ENCODE measurements at places on chromosomes 12 and 14. TPM values are rescaled to one million over a fixed set of nuclear protein-coding genes. Genes with fewer than 3 reads are reported as not detected.

DNA sequence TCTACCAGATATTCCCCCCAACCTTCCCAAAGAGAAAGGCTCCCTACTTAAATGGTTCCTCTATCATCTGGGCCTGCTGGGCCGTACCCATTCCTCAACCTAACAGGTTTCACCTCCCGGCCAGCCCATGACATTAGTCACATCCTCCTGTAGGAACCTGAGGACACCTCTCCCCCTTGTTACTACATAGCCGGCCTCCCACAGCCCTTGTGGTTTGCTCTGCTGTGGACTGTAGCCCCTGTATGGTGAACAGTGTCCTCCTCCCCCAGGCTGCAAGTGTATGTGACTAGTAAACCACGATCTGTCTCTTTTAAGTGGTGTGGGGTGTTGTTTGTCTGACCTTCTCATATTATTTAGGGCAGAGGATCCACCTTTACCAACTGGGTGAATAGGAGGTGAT, 371.7 kb downstream of the RGS6 start:
- DNase-seq, result no peak

- peak; percentile 60 for DNase-seq
Measured at GRCh38 chr12:19739195-19739776, 300.0 kb downstream of the AEBP2 start.

DNA sequence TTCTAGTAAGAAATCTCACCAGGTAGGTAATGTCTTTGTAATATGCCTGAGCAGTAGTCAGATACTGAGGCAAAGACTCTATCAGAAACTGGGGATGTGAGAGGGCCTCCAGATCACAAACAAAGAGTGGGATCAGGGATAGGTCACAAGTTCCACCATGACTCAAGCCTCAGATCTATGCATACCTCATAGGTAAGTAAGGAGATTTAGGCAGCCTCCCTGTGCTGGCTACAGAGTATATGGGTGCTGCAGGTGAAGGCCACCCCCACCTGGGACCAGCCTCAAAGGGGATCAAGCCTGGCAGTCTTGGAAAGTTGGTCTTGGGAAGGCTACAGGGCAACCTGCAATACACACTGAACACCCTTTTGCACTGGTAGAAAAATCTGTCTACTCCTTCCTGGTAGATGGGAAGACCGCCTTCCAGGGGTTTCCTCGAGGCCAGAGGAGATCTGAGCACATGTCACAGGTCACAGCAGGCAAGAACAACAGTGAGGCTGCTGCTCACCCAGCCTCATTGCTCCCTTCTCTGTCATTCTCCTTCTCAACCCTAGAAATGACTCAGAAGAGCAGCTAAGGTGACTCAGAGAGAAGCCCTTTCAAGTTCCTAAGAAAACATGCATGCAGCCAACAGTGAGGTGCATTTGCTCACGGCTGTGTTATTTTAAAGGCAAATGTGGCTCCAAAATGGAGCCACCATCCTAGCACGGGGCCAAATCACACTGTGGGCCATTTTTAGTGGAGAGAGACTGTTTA, 143.4 kb upstream of the CDKN3 start:
- DNase-seq, result peak; percentile 94

DNA sequence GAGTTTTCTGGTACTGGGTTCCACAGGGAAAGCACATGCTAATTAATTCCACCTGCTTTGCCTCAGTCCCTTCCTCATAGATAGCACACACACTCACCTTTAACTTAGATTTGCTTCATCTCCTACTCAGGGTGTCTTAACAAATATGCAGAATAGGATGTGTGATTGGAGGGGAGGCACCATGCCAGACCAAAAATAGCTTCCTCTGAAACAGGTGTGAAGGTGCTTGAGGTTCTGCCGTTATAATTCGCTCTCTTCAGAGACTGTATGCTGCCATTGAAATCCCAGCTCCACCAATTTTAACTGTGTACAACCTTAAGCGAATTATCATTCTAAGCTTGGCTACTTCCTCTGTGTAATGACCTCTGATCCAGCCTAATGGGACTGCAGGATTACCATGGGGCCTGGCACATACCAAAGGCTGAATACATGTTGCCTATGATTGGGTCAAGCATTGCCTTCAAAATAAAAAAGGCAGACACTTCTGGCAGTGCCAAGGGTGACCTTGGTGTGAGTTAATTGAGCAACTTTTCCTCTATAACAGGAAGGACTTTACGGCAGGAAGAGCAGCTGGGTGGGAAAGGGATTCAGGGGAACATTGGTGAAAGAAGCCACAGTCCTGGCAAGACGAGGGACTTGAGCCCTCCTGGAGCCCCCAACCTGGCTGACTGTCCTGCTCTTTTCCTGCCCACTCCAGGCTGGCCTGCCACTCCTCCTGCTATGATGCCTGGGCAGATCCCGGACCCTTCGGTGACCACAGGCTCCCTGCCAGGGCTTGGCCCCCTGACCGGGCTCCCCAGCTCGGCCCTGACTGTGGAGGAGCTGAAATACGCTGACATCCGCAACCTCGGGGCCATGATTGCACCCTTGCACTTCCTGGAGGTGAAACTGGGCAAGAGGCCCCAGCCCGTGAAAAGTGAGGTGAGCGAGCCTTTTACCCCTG, 9.7 kb downstream of the JDP2 start:
- no peak for DNase-seq

- DNase-seq, result no peak
Measured at GRCh38 chr12:94025068-94025467, 123.3 kb upstream of the PLXNC1 start.

DNA sequence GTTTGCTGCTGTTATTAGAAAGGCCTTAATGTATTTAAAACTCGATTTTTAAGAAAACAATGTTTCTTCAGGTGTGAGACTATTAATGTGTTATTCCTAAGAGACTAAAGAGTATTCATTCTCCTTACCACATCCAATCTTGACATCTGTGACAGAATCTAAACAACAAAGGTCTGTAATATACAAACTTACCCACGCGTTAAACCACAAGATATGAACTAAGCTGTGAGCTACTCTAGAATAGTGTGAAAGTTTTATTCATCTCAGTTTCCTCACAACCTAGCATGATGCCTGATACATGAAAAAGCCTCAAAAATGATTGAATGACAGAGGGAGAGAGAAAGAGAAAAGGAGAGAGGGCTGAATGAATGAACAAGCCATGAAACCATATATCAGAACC, 117.3 kb upstream of the COCH start:
- DNase-seq, result no peak

DNA sequence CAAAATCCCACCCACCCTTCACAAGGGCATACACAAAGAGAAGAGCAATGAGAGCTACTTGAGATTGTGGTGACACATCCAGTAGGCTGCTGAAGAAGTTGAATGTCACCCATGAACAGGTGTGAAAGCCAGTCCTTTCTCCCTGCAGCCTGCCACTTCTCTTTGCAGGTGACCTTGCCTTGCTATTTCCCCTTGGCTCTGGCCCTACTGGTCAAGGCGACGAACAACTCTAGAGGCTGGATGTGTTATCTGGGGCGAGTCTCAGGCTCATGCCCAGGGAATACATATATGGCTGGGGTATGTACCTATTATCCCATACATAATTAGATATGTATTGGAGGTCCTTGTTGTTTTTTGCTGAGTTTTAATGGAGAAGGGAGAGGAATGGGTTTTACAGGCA, 70.2 kb upstream of the EGLN3 start:
- DNase-seq, result no peak

GRCh38 chr14:73460691-73461127, 2.4 kb upstream of the NUMB start:
- peak; percentile 43 for DNase-seq

DNA sequence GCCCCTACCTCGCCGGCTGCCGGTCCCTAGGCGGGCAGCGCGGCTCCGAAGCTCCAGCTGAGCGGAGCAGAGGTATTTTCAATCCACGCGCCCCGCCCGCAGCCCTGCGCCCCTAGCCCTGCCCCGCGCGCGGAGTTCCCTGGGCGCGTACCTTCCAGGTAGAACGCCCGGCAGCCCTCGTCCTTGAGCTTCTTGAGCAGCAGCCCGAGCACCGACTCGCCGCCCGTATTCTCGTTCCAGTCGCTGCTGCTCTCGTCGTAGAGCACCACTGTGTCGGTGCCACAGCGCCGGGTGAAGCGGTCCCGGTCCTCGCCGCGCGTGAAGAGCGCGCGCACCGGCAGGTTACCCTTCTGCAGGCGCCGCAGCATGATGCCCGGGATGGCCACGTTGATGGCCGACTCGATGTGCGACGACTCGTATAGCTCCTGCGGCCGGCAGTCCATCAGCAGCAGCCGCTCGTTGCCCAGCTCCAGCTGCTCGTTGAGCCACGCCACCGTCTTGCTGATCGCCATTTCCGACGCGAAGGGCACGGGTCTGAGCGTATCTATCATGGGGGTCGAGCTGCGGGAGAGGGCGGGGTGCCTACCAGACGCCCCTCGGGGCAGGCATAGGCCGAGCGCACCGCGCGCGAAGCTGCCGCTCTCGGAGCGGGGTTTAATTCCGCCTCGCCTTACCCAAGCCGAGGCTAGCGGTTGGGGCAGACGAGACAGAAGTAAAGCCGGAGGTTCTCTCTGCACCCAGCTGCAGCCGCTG, 636 bp downstream of the DUSP6 start:
- peak; percentile 37 for DNase-seq

- DNase-seq, result no peak
Measured at GRCh38 chr14:98348505-98348904, 923.5 kb downstream of the BCL11B start.

- no peak for DNase-seq
Measured at GRCh38 chr12:94705676-94706075, 55.3 kb upstream of the TMCC3 start.

- no peak for DNase-seq
Measured at GRCh38 chr12:62882140-62882539, 52.8 kb downstream of the PPM1H start.

DNA sequence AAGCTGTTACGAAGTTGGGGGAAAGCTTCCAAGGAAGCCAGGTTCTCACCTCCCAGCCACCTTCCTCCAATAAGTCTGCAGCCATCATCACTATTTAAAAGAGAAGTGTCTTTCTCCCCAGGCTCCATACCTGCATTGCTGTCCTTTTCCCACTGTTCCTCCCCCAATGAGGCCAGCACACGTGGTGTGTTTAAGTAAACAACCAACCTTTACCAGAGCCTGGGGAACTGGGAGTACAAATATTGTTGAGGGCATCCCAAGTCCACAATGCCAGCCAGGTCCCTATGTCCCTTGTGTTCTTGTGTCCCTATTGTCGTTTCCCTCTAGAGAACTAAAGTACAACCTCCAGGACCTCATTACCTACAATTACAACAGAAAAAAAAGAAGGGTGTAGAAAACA, 49.2 kb upstream of the PNMA1 start:
- DNase-seq, result no peak

DNA sequence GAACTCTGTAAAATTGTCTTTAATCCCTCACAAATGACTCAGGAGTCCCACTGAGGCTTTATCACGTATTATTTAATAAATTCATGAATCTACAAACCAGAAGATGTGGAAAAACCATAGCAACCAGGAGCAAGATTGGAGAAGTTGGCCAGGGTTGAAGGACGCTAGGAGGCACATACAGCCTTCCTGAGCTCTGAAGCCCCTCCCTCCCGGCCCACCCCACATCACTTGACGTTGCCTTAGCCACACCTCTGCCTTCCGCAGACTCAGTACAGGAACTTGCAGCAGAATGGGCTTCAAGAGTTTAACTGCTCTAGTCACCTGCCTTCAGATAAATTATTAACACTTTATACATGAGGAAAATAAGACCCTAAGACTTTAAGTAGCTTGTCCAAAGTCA, 33.9 kb downstream of the SLC35F4 start:
- no peak for DNase-seq

DNA sequence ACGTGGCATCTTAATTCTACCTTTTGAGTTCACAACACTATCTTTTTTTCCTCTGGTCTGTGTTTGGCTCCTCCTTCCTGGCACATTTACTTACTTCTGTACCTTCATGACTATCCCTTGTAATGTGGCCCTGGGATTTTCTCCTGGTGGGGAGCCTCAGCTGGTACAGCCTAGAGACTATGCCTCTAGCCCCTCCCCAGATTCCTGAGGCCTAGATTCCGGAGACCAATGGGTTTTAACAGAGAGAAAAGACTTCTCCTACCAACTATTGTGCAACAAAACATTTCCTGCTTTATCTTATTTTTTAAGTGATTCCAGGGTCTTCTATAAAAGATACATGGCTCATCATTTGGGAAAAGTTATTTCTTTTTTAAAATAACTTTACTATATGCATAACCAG, 216.2 kb upstream of the KRR1 start:
- no peak for DNase-seq

DNA sequence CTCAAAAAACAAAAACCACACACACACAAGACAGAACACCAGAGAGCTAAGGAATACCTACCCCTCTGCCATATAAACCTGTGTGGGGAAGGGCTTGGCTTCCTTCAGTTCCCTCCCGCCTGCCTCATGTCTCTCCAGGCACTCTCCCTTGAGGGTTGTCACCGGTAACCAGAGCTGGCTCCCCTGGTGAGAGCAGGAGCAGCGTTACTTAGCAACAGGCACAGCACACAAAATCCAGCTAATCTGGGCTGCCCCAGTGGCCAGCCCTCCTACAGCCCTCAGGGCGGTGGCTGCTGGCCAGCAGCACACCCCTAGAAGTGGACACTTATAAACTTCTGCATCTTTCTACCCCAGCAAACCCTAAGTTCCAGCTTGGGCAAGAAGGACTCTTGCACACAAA, 21.6 kb upstream of the NR4A1 start:
- peak; percentile 65 for DNase-seq

GRCh38 chr14:58313699-58314098, 15.3 kb downstream of the ARID4A start:
- no peak for DNase-seq

DNA sequence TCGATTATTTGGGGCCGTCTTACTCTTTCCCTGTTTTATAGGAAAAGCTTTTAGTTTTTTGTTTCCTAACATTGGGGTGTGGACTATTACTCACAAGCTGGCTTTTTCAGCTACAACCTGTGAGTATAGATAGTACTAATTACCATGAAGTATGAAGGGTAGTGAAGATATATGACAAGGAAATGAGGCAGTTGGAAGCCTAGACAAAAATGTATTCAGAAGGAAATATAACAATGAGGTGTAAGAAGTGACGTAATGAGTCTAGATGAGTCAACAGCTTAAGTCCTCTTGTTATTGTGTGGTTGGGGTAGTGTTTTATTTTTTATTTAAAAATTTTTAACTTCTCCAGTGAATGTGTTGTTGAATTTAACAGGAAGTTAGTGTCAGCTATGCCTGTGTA, 804.5 kb downstream of the NRXN3 start:
- DNase-seq, result no peak

GRCh38 chr12:39617887-39618286, 1.7 kb downstream of the ABCD2 start:
- DNase-seq, result no peak

GRCh38 chr12:109244073-109244472, 65.0 kb downstream of the FOXN4 start:
- DNase-seq, result no peak

GRCh38 chr14:74038020-74038859, 19.1 kb downstream of the BBOF1 start:
- peak; percentile 55 for DNase-seq

Gene TEX52
- not detected for total RNA-seq

Gene POTEM
- total RNA-seq, result not detected

Gene RNF34
- total RNA-seq, result 49.5 TPM

Gene PDE3A
- total RNA-seq, result not detected
